ENCODE measurements at places on chromosomes 5 and 9.

DNA sequence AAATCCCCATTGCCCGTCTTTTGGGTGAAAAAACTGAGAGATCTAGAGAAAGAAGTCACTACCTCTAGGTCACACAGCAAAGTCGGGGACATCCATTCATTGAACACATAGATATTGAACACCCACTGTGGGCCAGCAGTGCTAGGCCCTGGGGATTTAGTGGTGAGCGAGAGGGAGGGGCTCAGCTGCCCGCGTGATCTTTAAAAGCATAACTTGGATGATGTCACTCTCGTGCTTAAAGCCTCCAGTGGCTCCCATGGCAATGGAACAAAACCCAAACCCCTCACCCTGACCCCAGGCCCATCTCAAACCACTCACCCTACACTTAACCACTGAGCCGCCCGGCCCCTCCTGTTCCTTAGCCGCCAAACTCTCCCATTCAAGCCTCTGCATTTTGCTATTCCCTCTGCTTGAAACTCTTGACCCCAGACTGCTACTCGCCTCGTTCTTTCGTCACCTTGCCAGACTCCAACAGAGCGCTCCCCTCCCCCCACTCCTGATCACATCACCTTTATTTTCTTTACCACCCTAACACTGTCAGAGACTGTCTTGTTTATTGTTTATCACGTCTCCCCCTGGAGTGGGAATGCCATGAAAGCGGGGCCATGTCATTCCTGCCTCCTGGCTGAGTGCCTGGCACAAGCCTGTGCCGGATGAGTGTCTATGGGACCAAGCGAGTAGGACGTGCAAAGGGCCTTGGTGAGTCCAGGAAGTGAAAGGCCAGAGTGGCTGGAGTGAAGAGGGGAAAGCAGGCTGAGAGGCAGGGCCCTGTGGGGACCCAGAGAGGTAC, 710 bp upstream of the PIP5KL1 start:
- DNase-seq = no peak

DNA sequence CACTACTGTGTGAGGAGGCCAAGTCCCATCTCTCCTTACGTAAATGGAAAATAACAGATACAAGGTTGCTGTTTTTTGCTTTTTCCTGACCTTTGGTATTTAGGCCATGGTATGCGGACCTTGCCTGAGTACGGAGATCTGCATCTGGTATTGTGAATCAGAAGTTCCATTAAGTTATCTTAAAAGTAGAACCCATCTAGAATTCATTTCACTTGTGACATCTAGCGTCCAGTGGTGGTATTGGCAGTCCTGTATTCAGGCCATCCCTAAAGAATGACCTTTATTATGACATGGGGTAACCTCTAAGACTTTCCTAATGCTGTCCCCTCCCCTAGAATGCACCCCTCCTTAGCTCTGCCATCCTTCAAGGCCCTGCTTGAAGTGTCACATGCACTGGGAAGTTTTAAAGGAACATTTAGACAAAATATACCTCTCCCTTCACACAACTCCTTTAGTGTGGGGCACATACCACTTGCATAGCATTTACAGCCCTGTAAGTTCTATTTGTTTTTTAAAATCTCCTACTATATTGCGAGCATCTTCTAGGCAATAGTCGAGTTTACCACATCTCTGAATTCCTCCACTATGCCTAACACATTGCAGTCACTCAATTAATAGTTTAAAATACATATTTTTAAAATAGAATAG, 1.9 kb upstream of the SPDL1 start:
- DNase-seq = peak; percentile 31

- no peak for DNase-seq
These were observed 4.6 kb downstream of the MRPL41 start for GRCh38 chr9:137556069-137556838.

- DNase-seq = no peak
These were observed 190.5 kb upstream of the PPP1R26 start for GRCh38 chr9:135289081-135289491.

DNA sequence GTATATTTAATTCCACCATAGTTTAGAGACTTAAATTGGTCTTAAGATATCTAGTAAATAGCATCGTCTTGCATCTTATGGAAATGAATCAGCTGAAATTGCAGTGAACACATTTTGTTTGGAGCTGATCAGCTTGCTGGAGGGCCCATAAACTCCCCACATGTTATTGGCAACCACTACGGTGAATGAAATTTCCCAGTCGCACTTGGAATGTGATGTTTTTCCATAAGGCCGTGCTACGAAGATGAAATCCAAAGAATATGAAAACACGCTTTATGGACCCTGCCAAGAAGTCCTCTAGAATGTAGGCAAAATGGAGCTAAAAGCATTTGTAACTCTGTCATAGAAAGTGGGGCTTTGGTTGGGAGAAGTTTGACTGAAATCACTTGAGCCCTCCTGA, 572.1 kb downstream of the ACTL7B start:
- no peak for DNase-seq

DNA sequence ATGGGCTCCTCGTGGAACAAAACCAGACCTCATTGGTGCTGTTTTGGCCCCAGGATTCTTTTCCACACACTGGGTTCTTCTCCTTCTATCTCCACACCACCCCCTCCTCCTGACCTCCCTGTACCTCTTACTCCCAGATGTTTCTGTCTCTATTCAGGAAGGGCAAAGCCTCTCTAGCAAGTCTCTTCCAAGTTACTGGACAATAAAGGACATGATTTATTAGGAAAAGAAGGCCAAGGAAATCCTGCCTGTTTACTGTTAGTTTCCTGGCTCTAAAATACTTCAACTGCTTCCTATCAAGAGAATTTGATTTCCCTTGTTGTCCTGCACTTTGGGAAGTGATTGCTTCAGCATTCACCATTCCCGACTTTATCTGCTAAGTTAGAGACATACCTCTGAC, 262.0 kb downstream of the SAXO1 start:
- DNase-seq = no peak

- DNase-seq = no peak
These were observed 24.4 kb upstream of the CLK4 start for GRCh38 chr5:178651046-178651810.

DNA sequence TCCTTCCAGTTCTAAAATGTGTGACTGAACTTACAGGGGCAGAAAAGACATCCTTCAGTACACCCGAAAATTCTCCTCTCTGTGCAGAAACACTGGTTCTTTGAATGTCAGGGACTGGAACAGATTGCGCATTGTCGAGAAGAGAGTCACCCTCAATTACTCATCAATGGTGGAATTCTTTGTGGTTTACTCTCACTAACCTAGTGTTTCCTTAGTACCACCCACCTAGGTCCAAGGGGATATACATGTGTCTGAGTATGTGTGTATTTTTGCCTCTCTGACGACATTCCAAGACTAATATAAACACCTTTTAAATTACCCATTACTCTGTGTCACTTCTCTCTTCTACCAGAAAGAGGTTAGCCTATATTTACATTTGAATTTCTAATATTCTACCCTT, 660.8 kb downstream of the TLE1 start:
- no peak for DNase-seq

DNA sequence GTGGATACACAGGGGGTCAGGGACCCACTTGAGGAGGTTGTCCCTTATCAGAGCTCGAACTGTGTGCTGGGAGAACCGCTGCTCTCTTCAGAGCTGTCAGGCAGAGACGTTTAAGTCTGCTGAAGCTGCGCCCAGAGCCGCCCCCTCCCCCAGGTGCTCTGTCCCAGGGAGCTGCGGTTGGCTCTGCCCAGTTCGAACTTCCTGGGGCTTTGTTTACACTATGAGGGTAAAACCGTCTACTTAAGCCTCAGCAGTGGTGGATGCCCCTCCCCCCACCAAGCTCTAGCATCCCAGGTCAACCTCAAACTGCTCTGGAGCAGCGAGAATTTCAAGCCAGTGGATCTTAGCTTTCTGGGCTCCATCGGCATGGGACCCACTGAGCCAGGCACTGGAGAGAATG, 15.9 kb downstream of the SRD5A1 start:
- DNase-seq = no peak

DNA sequence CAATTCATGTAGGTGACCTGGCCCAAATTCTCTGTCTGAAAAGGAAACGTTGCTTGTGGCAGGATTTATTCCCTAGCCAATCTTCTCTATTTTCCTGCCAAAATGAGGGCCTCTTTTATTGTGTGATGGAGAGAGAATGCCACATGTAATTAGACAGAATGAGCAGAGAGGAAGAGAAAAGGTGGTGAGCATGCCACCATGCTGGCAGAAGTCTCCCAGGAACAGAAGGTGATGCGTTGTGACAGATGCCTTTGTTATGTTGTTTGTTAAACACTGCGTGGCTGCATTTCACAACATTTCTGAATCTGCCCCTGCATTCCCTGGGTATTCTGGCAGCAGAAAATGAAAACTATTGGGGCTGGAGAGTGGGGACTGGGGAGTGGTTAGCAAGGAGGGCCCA, 577.6 kb downstream of the TLR4 start:
- DNase-seq = no peak

DNA sequence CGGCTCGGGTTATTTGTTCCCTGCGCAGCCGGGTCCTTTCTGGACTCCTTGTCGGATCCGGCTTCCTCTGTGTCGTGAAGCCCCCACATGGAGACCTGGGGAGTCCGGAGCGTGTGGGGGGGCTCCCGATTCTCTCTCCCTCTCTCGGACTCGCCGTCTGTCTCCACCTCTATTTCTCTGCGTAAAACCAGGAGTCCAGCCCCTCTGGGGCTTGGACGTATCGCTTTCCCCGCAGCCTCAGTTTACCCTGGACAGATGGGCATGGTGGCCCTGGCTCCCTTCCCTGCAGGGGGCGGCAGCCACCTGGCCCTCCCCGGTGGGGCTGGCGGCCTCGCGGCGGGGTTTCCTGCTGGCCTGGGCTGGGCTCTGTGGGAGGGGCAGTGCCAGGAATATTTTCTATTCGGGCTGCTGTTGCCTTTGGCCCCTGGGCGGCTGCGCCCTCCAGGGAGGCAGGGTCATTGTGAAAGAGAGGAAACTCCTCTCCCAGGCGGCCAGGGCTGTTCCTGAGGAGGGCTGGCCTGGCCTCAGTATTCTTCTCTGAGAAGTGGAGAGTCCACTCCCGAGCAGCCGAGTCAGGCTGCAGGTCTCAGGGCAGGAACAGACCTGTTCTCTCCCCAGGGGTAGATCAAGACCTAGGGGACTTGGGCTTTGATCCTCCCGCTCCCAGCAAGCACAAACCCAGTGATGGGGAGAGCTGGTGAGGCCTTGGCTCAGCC, 665 bp downstream of the ASS1 start:
- no peak for DNase-seq

GRCh38 chr9:133771486-133772482, 33.6 kb upstream of the SARDH start:
- DNase-seq = no peak

DNA sequence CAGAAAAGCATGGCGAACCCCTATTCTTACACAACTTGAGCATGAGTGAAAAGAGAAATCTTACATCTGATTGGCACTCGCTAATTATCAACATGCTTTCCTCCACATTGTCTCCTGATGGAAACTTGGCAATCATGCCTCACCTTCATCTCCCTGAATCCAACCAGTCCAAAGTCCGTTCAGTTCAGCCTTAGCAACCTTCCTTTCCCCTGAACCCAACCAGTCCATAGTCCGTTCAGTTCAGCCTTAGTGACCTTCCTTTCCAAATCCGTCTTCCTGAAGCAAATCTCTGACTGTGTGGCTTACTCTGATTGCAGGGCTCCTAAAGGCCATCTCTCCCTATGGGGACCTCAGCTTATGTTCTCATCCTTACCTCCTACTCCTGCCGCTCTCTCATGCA, 538.3 kb upstream of the CLINT1 start:
- DNase-seq = no peak

DNA sequence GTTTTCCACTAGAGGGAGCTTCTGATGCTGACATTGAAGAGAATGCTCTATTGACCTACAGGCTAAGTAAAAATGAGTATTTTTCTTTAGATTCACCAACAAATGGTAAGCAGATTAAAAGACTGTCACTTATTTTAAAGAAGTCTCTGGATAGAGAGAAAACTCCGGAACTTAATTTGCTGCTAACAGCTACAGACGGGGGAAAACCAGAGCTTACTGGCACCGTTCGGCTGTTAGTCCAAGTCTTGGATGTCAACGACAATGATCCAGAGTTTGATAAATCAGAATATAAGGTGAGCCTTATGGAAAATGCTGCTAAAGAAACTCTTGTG, 764 bp downstream of the PCDHA11 start:
- no peak for DNase-seq

DNA sequence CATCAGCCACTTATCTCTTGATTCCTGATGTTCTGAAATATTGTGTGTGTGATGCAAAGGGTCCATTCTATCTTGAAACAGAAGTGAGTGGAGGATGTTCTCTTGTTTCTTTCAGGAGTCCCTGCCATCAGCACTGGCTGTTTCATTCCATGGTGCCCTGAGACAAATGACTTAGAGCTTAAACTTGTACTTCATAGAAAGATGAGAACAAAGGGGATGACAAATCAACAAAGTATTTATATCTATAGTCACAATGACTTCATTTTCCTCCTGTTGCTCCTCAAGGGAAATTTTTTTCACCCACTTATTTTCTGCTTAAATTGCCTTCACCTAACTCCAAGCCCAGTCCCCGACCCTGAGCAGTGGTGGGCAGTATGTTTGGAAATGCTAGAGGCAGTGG, 171.6 kb downstream of the TARS1 start:
- DNase-seq = no peak

DNA sequence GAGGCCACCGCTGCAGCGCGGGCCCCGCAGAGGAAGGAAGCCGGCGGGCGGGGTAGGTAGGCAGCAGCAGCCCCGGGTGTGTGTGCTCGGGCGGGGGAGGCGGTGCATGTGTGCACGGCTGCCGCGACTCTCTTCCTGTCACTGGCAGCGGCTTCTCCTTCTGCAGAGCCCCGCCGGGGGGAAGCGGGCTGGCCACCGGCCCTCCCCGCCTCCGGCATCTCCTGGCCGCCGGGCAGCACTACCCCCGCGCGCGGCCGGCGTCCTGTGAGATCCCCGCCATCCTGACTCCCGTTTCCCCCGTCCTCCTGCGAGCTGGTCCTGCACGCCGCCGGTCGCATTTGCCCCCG, 315 bp downstream of the PIK3R1 start:
- DNase-seq = no peak

DNA sequence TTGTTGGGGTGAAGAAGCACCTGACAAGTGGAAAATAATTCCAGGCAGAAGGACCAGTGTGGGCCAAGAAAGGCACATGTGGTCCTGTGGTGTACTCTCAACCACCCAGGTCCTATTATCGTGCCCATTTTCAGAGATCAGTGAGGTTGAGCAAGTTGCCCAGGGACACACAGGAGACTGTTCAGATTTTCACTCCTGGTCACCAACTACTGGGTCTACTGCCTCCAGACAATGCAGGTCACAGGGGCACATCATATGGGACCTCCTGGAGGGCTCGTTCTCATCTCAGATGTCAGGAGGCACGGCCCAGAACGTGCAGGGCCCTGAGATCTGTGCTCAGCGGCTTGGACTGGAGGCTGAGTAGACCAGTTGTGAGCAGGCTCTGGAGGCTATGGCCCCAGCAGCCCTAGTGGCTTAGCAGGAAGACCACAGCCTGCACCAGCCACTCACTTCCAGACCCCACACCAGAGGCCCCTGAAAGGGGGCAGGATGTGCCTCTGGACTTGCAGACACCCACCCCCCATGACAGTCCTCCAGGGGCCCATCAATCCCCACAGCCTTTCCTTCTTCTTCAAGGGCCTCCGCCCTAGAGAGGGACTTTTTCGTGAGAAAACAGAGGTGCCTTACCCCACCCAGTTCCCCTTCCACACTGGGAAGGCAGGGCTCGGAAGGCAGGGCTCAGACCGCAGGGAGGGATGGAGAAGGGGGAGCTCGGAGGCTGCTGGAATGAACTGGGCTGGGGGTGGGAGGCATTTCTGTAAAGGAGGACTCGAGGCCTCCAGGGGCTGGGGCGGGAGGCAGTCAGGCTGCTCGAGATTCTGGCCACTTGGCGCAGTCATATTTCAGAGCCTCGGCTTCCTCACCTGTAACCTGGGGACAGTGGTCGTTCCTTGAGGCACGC, 82.7 kb upstream of the NEURL1B start:
- no peak for DNase-seq

- DNase-seq = no peak
These were observed 7.1 kb downstream of the POU4F3 start for GRCh38 chr5:146345578-146346366.

Measured in activated T-helper 1 cell treated with anti-CD3 and anti-CD28 coated beads, Interleukin-12 subunit alpha, Interleukin-12 subunit beta, Interleukin-2, Interleukin-4 antibody, amounts not matched to agents 30 ng/mL and 10 ng/mL and 1 ng/mL, durations not matched to agents 14 hours and 24 hours and 36 hours (primary cell).